Hepatocyte (in vitro differentiated cells): ENCODE measurements at places on chromosomes 3 and 15.
A peak's percentile ranks its signal among the peaks of the same experiment; 100 is the strongest.

- peak; percentile 64 for DNase-seq
Observed at GRCh38 chr3:155070932-155071387, 9.2 kb upstream of the MME start.

- DNase-seq, result no peak
Observed at GRCh38 chr3:13121553-13122001, 48.3 kb upstream of the IQSEC1 start.

GRCh38 chr3:169813757-169814517 is 1.2 kb upstream of the LRRC34 start:
- peak; percentile 25 for DNase-seq

DNA sequence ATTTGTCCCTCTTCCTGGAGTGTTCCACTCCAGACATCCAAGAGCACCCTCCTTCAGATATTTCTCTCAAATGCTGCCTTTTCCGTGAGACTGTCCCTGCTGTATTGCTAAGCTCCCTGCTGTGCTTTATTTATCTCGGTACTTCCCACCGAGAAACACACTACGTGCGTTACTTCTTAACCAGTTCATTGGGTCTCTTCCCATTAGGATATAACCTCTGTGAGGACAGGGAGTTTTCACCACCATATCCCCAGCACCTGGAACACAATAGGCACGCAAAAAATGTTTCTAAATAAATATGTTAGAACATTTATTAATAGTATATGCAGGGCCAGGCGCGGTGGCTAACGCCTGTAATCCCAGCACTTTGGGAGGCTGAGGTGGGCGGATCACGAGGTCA is 308.7 kb upstream of the IL12A start:
- no peak for DNase-seq

DNA sequence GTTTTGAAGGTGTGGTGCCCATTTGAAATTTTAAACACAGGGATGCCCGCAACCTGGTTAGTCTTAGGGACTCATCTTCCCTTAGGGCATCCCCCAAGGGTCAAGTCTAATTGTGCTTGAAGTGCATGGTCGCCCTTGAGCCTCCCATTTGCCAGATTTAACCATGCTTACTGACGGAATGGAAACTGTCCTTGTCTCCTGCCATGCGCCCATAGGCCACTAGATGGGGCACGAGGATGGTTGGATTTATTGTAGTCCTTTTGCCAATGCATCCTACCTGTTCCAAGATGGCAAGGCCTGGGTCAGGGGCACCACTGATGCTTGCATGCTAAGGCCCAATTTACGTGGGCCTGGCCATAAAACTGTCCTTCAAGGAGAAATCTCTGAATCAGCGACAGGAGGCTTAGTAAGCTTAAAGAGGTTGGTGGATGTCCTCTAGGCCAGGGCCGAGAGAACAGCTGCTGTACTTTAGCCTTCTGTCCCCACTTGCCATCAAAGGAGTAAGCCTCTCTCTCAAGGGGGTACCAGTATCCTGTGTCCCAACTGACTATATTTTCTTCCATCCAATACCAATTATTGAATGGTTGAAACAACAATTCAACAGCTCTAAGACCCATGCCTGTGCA is 355.4 kb downstream of the OTOL1 start:
- peak; percentile 49 for DNase-seq
